Ammon's horn (tissue), 1 donor: ENCODE measurements at places on chromosomes 16 and 17.

DNA sequence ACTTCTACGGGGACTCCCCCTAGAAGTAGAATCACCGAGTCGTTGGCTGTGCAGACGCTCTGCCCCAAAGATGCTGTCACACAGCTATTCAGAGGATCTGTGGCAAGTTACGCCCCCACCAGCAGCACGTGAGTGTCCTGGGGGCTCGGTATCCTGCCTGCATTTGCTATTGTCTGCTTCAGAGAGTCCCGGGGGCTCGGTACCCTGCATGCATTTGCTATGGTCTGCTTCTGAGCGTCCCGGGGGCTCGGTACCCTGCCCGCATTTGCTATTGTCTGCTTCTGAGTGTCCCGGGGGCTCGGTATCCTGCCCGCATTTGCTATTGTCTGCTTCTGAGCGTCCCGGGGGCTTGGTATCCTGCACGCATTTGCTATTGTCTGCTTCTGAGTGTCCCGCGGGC is 23.8 kb upstream of the ZNF469 start:
- DNase-seq, result no peak

GRCh38 chr17:73189417-73190099 is 3.3 kb upstream of the COG1 start:
- DNase-seq, result peak; percentile 80

DNA sequence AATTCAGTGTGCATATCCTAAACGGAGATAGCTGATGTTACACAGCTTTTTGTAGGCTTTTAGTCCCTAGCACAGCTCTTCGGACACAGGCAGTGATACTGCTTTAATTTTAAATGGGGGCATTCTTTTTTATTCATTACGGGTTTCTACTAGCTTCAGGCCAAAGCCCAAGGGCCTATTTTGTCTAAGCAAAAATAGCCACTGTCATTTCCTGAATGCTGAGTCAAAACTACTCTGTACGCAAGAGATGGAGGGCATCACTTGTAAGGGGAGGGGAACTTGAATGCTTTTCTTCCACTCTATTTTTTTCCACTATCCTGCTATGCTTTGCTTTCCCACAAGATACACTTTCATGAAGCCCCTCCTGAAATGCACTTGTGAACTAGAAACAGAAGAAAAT is 360.7 kb downstream of the PMP22 start:
- DNase-seq, result no peak

GRCh38 chr17:62188713-62189112 is 123.6 kb upstream of the MED13 start:
- no peak for DNase-seq

- no peak for DNase-seq
These were observed 39.6 kb upstream of the RHOT1 start for GRCh38 chr17:32102646-32103186.

DNA sequence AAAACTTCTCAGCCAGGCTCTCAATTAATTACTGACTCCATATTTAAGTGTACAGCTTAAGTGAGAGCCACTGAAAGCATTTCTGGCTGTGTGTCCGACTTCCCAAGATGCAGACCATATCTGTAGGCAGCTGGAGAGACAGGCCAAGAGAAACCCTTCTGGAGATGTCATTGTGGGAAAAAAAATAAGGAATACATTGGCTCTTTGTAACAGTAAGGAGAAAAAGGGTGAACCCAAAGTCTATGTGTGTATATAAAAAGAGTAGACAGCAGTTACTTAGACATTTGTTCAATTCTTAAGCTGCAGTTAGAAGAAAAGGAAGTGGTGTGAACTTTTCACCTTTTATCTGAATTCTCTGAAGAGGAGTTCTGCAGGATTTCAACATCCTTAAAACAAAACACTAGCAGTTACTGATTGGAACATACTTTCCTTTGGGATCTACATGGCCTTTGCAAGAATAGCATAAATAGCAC is 21.7 kb downstream of the FAM117A start:
- no peak for DNase-seq

- DNase-seq, result no peak
These were observed 3.5 kb upstream of the CDH11 start for GRCh38 chr16:65125322-65125721.

DNA sequence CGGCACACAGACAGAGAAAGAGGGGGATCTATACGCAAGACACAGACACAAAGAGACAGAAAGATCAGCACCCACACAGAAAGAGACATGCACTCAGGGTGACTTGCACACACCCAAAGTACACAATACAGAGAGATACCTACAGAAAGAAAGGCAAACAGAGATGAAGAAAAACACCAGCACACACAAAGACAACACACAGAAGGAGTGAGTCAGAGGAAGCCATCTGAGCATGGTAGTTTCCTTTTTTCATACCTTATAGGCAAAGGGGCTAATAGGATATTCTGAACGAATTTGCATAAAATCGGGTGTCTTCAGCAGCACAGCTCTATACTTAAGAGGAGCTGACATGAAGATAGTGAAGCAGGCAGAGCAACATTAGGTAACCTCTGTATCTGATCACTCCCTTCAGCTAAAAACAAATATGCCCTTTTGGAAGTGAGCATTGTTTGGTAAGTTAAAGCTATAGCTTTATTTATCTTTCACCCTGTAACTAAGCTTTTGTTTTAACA is 198.6 kb downstream of the AATF start:
- DNase-seq, result no peak

DNA sequence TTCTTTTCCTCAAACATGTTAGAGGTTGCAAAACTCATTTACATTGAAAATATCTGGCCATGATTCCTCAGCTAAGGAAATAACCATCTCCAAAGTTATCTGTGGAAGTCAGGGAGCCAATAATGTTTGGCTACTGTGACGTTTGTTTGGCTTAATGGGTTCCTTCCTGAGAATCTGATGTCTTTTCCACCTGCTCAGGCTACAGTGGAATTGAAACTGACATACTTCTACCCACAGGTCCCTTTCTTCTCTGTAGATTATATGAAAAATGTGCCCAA is 221.1 kb upstream of the XYLT1 start:
- no peak for DNase-seq

- peak; percentile 90 for DNase-seq
These were observed at the start of gene WDR81 for GRCh38 chr17:1724351-1724868. Gene WDR81 (plus strand): TSS chr17:1724704. CDS start chr17:1724960, 256 bp downstream.

GRCh38 chr16:84597931-84598351 is 19.9 kb downstream of the COTL1 start:
- DNase-seq, result no peak

- DNase-seq, result no peak
These were observed 20.4 kb downstream of the BEAN1 start for GRCh38 chr16:66447491-66447890.

DNA sequence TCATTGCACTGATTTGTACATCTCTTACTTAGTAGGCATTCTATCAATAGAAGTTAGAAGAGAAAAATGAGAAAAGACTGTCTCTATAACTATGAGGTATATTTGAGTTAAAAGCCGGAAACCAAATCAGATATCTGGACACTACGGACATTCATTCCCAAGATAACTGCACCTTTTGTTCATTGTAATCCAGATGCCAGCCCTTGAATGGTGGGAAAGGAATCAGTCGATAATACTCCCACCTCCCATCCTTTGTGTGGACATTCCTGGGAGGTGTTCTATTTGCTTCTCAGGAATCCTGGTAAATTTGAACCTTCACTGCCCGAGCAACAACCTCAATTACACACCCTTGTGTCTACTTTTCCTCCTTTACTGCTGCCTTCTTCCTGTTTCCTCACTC is 225.2 kb downstream of the CHD9NB start:
- no peak for DNase-seq

DNA sequence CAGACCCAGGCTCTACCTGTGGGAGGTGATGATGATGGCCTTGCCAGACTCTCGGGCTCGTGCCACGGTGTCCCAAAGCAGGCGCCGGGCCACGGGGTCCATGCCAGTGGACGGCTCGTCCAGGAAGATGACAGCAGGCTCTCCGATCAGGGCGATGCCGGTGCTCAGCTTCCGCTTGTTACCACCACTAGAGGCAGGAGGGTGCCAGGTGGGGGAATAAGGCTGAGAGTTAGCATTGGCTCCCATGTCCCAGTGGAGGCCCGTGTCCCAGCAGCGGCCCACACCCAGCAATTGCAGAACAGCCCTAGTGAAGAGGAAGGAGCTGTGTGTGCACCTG is 10.3 kb upstream of the RNPS1 start:
- no peak for DNase-seq

DNA sequence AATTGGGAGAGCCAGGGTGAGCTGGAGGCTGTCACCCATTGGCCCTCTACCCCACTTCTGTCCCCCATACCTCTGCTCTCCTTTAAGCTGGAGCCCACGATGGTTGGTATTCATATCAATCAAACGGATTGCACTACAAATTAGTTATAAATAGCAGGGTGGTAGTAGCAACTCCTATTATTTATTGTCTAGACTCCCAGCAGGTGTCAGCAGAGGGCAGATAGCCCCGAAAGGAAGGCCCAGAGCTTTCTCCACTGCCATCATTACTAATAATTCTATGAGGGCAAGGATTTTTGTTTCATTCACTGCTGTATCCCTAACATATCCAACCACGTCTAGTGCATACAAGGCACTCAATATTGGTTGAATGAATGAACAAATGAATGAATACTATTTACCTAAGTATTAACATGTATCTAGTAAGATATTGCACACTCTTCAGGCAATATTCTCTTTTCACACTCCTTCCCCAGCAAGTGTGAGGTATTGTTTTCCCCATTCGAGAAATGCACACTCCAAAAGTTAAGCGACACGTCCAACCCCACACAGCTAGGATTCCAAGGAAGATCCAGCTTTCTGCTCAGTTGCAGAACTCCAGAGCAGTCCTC is 6.3 kb downstream of the C17orf50 start:
- DNase-seq, result peak; percentile 48

DNA sequence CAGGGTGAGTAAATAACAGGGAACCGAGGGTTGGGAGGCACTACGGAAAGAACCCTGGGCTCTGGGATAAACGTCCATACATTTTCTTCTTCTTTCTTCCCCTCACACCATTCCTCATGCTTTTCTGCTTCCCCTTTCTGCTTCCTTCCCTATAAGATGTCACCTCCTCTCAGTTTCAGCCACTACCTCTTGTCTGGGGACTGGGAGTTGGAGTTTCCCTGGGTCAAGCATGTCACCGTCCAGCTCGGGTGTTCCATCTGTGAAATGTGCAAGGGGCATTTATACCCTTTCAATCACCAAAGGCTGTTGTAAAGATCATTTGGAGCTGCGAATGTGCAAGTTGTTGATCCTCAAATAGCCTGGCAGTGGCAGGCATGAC is 17.5 kb upstream of the CCL22 start:
- DNase-seq, result peak; percentile 31
